Peyer's patch (tissue), 4 donors: ENCODE measurements at places on chromosomes 1 and 21.

DNA sequence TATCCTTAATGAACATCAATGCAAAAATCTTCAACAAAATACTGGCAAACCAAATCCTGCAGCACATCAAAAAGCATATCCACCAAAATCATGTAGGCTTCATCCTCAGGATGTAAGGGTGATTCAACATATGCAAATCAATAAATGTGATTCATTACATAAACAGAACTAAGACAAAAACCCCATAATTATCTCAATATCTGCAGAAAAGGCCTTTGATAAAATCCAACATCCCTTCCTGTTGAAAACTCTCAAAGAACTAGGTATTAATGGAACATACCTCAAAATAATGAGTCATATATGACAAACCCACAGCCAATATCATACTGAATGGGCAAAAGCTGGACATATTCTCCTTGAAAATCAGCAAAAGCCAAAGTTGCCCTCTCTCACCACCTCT lies 54.6 kb upstream of the DEPDC1 start:
- H3K27ac ChIP-seq, result no peak overlapping the region
- H3K36me3 ChIP-seq, result no peaks in the 10 kb centered on the region
- no peak overlapping the region for H3K4me3 ChIP-seq
- no peaks in the 10 kb centered on the region for H3K27me3 ChIP-seq
- H3K4me1 ChIP-seq, result no peaks in the 10 kb centered on the region

- no peaks in the 10 kb centered on the region for H3K27me3 ChIP-seq
- peaks cover 13% of the 10 kb centered on the region for H3K4me1 ChIP-seq
- H3K36me3 ChIP-seq, result no peaks in the 10 kb centered on the region
- peak; percentile 86 for DNase-seq
- H3K4me3 ChIP-seq, result no peak overlapping the region
Observed at GRCh38 chr1:150162862-150163706, 13.4 kb downstream of the PLEKHO1 start.

DNA sequence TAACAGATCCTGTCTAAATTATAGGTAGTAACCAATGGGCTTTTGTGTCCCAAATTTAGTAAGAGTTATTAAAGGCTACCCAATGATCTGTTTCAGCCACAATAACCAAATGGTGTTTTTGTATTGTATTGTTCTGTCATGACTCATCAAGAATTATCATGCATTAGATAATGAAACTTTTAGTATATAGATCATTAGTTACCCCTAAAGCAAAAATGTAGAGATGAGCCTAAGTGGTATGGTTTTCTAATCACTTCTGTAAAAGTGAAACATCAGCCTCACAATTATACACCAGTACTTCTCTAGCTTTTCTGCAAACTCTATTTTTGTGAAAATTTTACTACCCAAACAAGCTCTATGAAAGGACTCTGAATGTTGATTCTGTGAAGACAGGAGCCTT lies 71.4 kb downstream of the LRRC7 start:
- H3K27ac ChIP-seq, result no peak overlapping the region
- H3K36me3 ChIP-seq, result no peaks in the 10 kb centered on the region
- no peak for DNase-seq
- no peak overlapping the region for H3K4me3 ChIP-seq

DNA sequence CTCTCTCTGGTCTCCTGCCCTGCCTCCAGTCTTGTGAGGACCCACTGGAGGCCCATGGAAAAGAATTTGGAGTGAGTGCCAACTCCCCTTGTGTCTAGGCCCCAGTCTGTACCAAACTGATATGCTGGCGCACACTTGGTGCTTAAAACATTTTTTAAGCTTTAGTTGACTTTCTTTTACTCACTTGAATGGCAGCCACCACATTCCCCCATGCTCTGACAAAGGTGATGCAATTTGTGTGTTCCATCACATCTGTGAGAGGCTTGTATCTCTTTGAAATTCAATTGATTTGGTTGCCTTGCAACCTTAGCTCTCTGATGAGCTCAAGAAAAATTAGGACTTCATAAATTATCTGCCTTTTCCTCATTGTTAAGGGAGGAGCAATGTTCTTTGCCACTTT lies 30.5 kb upstream of the WDTC1 start:
- no peak overlapping the region for H3K4me3 ChIP-seq
- H3K36me3 ChIP-seq, result no peaks in the 10 kb centered on the region

DNA sequence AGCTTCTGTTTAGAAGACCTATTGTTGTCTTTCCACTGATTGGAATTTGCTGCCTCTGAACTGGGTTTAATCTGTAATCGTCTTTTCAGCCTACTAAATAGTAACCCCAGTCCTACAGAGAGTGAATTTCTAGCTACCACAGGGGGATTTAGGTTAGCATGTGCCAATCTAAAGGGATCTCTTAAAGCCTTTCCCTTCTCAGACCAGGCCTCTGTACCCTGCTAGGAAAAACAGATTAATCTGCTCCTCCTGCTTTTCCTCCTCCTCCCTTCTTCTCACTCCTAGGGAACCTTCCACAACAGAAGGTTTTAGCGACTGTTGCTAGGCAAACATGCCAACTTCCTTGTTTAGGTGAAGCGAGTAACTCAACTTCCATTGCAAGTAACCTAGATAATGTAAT lies 1.3 kb upstream of the RC3H1 start:
- peak overlapping the region; percentile 92 for H3K27ac ChIP-seq
- no peaks in the 10 kb centered on the region for H3K27me3 ChIP-seq
- H3K4me1 ChIP-seq, result peaks cover 25% of the 10 kb centered on the region
- no peaks in the 10 kb centered on the region for H3K36me3 ChIP-seq

- no peak overlapping the region for H3K4me3 ChIP-seq
- DNase-seq, result peak; percentile 94
- H3K27ac ChIP-seq, result peak overlapping the region; percentile 22
Observed at GRCh38 chr1:154335025-154335714, 9.8 kb downstream of the ATP8B2 start.

DNA sequence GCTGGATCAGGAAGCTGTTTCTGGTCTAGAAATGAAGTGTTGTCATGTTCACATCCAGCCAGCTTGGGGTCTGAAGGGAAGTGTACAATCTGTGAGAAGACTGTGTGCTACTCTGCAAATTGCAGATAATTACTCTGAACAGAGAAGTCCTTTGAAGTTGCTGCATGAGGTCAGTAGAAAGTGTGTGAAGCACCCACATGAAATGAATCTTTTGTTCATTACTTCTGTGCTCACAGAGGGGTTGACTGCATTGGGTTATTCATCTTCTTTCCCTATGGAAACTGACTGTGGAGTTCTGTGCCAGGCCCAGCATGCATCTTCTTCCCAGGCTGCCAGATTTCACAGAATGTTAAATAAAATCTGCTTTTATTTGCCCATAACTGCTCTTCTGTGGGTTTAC lies 47.1 kb downstream of the CTH start:
- no peak for DNase-seq
- no peak overlapping the region for H3K4me3 ChIP-seq
- H3K27me3 ChIP-seq, result no peaks in the 10 kb centered on the region
- no peaks in the 10 kb centered on the region for H3K36me3 ChIP-seq

DNA sequence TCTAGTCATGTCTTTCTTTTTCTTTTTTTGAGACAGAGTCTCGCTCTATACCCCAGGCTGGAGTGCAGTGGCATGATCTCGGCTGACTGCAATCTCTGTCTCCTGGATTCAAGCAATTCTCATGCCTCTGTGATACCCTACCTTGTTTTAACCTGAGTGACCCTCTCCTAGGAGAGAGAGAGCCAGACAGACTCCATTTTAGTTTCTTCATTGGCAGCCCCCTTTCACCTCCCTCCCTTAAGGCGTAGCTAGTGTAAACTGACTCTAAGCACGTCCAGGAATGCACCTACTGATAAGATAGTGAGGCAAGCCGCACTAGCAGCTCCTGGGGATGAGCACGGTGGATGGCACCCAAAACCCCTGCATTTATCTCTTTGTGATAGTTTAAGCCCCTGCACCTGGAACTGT lies 5.2 kb upstream of the PKNOX1 start:
- H3K4me1 ChIP-seq, result peaks cover 6% of the 10 kb centered on the region
- no peak overlapping the region for H3K27ac ChIP-seq
- no peaks in the 10 kb centered on the region for H3K36me3 ChIP-seq
- no peak for DNase-seq
- H3K4me3 ChIP-seq, result no peak overlapping the region
- no peaks in the 10 kb centered on the region for H3K27me3 ChIP-seq

DNA sequence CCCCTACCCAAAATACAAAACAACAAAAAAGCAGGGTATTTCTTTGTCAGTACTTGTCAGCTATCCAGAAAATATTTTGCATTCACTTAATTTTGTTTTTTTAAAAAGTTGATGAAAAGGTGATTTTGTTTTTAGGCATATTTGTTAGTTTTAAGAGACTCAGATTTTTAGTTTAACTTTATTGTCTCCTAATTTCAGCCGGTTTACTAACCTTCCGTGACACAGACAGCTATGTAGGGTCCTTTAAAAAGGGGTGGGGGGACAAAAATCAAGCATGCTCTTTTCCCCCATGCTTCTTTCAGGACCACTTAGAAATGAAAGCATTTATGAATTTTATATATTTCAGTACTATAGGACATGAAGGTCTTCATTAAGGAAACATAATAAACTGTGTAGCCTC lies 1.6 kb downstream of the PBX1 start:
- no peak for DNase-seq
- peak overlapping the region; percentile 68 for H3K4me3 ChIP-seq

DNA sequence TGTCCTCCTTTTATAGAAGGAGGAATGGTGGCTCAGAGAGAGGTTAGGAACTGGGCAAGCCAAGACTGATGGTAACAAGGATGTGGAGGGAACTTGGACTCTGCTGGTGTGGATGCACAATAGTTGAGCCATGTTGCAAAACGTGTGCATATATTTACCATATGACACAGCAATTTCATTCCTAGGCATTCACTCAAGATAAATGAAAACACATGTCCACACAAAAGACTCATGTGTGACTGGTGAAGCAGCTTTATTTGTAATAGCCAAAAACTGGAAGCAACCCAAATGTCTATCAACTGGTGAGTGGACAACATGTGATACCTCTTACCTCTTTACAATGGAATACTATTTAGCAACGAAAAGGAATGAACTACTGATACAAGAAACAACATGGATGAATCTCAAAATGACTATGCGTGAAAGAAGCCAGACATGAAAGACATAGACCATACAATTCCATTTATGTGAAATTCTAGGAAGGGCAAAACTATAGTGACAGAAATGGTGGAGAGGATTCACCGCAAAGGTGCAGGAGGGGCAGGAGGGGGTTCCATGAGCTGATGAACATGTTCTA lies 36.2 kb downstream of the CAMK2N1 start:
- no peak overlapping the region for H3K4me3 ChIP-seq
- no peaks in the 10 kb centered on the region for H3K4me1 ChIP-seq
- no peak for DNase-seq
- H3K27ac ChIP-seq, result no peak overlapping the region

DNA sequence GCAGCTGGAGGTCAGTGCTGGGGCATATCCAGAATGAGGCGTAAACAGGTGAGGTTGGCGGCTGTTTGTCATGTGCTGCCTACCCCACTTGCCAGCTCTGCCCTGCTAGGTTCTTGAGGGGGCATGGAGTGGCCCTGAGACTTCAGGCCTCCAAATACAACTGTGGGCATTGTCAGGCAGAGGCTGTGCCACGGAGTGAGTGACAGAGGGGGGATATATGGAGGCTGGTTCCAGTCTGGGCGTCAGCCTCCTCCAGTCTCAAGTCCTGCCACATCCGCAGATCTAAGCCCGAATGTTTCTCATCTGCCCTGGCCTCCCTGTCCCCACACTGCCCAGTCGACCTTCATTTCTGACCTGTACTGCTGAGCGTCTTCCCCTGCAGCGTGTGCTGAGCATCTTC lies 85.4 kb downstream of the POFUT2 start:
- H3K27me3 ChIP-seq, result no peaks in the 10 kb centered on the region
- no peaks in the 10 kb centered on the region for H3K4me1 ChIP-seq
- no peak overlapping the region for H3K27ac ChIP-seq
- H3K4me3 ChIP-seq, result no peak overlapping the region

DNA sequence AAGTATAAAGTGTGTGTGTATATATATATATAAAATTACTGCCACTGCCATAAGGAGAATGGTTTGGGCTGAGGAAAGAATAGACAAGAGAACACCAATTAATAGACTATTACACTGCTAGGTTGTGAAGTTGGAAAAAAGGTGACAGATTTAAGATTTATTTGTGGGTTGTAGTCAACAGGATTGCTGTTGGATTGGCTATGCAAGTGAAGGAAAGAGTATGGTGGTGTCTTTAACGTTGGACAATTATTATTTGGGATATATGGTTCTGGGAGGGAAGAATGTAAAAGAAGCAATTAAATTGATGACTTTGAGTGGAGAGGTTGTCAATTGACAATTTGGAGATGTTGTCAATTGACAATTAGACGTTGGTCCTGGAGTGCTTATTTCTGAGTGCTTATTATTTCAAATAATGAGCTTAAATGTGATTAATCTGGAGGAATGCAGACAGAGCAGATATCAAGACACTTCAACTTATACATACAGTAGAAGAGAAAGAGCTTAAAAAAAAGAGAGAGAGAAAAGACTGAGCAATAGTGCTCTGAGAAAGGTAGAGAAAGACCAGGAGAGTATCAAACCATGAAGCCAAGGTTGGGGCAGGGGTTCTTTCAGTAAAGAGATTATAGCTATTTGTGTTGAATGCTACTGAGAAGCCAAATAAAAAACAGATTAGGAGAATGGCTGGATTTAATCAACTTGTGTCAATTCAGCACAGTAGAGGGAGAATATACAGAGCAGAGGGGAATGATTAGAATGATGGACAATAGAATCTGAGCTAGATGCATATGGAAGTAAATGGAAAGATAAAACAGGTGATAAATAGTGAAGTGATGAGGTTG lies 9.7 kb downstream of the PTGS2 start:
- H3K4me3 ChIP-seq, result no peak overlapping the region
- no peaks in the 10 kb centered on the region for H3K4me1 ChIP-seq
- H3K27me3 ChIP-seq, result no peaks in the 10 kb centered on the region
- peaks cover 12% of the 10 kb centered on the region for H3K36me3 ChIP-seq
- H3K27ac ChIP-seq, result no peak overlapping the region

DNA sequence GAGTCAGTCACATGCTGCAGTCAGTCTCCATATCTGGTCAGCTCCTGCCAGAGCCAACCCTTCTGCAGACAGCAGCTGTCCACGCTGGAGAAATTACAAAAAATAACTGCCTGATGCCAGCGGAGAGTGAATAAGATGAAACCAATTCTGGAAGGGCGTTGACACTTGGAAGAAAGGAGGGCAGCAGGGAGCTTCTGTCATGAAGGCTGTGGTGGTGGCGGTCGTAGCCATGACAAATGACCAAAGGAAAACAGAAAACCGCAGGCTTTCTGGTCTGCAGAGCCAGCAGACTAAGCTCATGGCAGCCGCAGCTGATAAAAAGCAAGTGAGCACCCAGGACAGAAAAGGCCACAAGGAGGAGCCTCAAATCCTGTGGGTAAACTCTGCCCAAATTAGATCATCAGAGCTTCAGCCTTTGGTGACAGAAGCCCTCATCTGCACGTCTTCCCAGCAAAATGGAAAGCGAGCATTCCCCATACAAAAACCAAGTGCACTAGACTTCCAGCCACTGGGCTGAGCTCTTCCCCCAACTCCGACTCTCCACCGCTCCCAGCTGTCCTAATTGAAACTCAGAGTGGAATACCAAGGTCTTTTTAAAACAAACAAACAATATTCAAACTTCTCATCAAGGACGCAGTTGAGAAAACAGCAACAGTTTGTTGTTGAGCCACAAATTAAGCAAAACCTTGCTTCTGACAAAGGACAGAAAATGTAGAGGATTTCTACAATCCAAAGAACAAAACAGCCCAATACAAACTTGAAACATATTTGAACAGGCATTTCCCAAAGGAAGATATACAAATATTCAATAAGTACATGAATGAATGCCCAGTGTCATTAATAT lies 28.7 kb downstream of the RSPH1 start:
- H3K27ac ChIP-seq, result peak overlapping the region; percentile 33
- no peaks in the 10 kb centered on the region for H3K27me3 ChIP-seq
- no peak overlapping the region for H3K4me3 ChIP-seq
- peaks cover 16% of the 10 kb centered on the region for H3K4me1 ChIP-seq
- no peak for DNase-seq
